ENCODE measurements at places on chromosomes 5 and 9.

DNA sequence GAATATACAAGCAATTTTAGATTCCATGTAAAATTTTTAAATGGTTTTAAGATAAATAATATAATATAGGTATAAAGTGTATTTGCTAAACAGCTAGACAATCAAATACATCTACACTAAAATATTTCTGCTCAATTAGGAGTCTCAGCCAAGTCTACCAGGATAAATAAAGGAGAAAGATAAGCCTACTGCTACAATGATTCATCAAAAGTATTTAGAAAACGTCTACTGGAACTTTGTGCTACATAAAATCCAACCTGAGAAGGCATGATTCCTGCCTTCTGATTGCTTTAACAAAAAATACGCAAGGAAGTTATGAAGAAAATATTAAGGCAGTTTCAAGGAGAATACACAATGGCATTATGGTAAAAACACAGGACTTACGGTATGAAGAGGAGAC, 570.6 kb downstream of the EFNA5 start:
- no peak for DNase-seq

DNA sequence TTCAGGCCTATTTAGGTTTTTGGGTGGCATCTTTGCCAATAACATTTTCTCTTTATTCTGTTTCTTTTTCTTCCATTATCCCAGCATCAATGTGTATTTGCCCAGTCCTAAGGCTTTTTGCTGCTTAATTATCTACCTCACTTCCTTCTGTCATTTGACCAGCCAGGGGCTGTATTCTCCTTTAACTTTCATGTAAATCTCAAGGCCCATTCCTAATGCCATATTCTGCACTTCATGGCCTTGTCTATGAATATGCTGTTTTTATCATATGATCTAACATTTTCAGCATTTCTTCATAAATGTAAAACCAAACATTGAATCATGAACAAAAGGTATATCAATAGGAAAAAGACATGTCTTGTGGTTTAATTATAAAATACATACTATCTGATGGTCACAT, 108.7 kb downstream of the SSBP2 start:
- no peak for DNase-seq

- DNase-seq: no peak
These were observed 309.9 kb upstream of the PANK3 start for GRCh38 chr5:168889039-168889438.

GRCh38 chr9:69965416-69966145, 78.1 kb upstream of the MAMDC2 start:
- DNase-seq: no peak

GRCh38 chr9:104506565-104506964, 2.5 kb downstream of the OR13F1 start:
- no peak for DNase-seq
